ENCODE measurements at places on chromosomes 16 and 17. TPM values are rescaled to one million over a fixed set of nuclear protein-coding genes. Genes with fewer than 3 reads are reported as not detected.

- no peaks in the 10 kb centered on the region for H3K36me3 ChIP-seq
- no peaks in the 10 kb centered on the region for H3K4me1 ChIP-seq
- DNase-seq = peak; percentile 69
- no peak overlapping the region for H3K4me3 ChIP-seq
These were observed 25.1 kb upstream of the ABCA3 start for GRCh38 chr16:2365397-2366294.

GRCh38 chr16:4081521-4082021, 34.7 kb downstream of the ADCY9 start:
- no peak for DNase-seq
- H3K27me3 ChIP-seq = no peaks in the 10 kb centered on the region
- H3K4me1 ChIP-seq = peaks cover 6% of the 10 kb centered on the region
- H3K4me3 ChIP-seq = no peak overlapping the region
- no peak overlapping the region for H3K27ac ChIP-seq
- H3K36me3 ChIP-seq = no peaks in the 10 kb centered on the region

GRCh38 chr16:72467157-72467759, 295.3 kb upstream of the PMFBP1 start:
- no peaks in the 10 kb centered on the region for H3K36me3 ChIP-seq
- peak; percentile 58 for DNase-seq
- H3K27me3 ChIP-seq = no peaks in the 10 kb centered on the region
- peaks cover 15% of the 10 kb centered on the region for H3K4me1 ChIP-seq

- no peak overlapping the region for H3K27ac ChIP-seq
- no peaks in the 10 kb centered on the region for H3K36me3 ChIP-seq
- H3K4me1 ChIP-seq = no peaks in the 10 kb centered on the region
- no peaks in the 10 kb centered on the region for H3K27me3 ChIP-seq
These were observed 40.1 kb downstream of the BCL7C start for GRCh38 chr16:30853758-30854157.

GRCh38 chr16:30947859-30948666, 805 bp upstream of the ORAI3 start:
- peaks cover 4% of the 10 kb centered on the region for H3K4me1 ChIP-seq
- H3K27me3 ChIP-seq = no peaks in the 10 kb centered on the region
- peak; percentile 99 for DNase-seq
- peak overlapping the region; percentile 95 for H3K4me3 ChIP-seq
- H3K27ac ChIP-seq = peak overlapping the region; percentile 95

DNA sequence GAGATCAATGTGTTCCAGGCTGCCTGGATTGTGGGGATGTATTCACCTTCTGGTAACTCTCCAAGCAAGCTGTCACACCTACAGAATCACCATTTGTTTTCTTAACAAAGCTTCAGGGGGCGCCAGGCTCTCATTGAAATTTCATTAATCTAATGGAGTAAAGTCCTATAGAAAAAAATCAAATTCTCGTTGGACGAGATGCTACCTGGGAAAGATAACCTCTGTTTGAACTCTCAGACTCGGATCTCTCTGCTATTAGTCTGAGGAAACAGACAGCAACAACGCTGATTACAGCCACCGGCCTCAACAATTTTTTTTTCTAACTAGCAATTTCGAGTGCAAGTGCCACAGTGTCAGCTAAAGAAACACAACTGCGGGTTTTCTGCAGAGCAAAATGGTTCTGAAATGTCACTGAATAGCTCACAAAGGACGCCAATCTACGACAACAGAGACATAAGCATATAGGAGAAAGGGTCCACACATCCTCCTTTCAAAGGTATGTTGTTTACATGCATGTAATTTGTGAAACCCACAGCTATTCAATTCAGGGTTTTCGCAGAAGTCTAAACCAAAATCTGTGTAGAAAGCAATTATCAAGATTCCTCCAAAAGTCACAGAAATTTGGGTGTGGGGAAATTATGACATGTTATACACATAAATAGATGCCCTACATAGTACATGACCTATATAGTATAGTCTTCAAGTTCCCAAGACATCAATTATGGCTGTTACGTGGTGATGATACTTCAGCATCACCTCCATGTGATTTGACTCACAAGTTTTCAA, 135.8 kb downstream of the SKAP1 start:
- peaks cover 62% of the 10 kb centered on the region for H3K27me3 ChIP-seq
- no peak overlapping the region for H3K27ac ChIP-seq
- H3K36me3 ChIP-seq = no peaks in the 10 kb centered on the region
- H3K4me3 ChIP-seq = no peak overlapping the region
- no peaks in the 10 kb centered on the region for H3K4me1 ChIP-seq
- peak; percentile 9 for DNase-seq

DNA sequence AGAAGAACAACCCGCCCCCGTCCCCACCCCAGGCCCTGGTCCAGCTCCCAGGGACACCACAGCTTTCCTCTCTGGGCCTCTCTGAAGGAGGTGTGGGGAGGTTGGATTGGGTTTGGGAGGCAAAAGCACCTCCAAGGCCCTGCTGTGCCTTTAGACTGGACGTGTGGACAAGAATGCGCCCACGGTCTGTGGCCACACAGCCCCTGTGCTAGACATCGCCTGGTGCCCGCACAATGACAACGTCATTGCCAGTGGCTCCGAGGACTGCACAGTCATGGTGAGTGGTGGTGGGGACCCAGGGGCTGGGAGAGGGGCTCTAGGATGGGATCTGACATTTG, 3.0 kb downstream of the CORO1A start:
- DNase-seq = no peak
- H3K36me3 ChIP-seq = no peaks in the 10 kb centered on the region
- no peaks in the 10 kb centered on the region for H3K27me3 ChIP-seq
- H3K4me3 ChIP-seq = no peak overlapping the region
- H3K4me1 ChIP-seq = no peaks in the 10 kb centered on the region

- H3K27me3 ChIP-seq = no peaks in the 10 kb centered on the region
- no peak overlapping the region for H3K27ac ChIP-seq
- no peak overlapping the region for H3K4me3 ChIP-seq
- H3K36me3 ChIP-seq = peaks cover 40% of the 10 kb centered on the region
These were observed 16.4 kb upstream of the CUEDC1 start for GRCh38 chr17:57971572-57971971.

DNA sequence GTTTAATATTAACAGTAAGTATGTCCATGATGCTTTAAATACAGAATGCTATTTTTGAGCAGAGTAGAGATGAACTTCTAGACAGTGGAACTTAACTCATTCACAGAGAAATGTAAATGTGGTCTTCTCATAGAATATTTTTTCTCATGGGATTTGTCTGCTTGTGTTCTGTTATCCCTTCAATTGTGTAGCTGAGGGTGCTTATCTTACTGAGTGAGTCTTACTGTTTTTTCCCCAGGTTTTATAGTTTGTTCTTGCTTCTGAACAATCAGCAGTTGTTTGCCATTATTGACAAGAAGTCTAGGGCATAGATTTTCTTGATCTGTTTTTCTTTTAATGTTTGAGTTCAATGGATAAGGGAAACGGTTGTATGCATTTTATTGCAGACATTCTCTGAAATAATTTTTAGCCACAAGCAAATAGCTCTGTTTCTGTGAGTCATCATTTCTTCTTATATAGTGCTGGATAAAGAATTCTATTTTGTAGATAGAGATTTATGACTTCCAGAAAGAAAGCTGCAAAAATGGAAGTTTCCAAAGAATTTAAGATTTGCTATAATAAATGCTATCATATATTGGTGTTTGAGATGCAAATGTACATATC, 60.5 kb downstream of the NF1 start:
- DNase-seq = no peak
- H3K4me3 ChIP-seq = no peak overlapping the region
- peaks cover 24% of the 10 kb centered on the region for H3K36me3 ChIP-seq
- no peak overlapping the region for H3K27ac ChIP-seq
- H3K27me3 ChIP-seq = no peaks in the 10 kb centered on the region

GRCh38 chr16:29204806-29205135, 201.7 kb downstream of the NPIPB11 start:
- no peaks in the 10 kb centered on the region for H3K4me1 ChIP-seq
- no peaks in the 10 kb centered on the region for H3K36me3 ChIP-seq
- no peak for DNase-seq

DNA sequence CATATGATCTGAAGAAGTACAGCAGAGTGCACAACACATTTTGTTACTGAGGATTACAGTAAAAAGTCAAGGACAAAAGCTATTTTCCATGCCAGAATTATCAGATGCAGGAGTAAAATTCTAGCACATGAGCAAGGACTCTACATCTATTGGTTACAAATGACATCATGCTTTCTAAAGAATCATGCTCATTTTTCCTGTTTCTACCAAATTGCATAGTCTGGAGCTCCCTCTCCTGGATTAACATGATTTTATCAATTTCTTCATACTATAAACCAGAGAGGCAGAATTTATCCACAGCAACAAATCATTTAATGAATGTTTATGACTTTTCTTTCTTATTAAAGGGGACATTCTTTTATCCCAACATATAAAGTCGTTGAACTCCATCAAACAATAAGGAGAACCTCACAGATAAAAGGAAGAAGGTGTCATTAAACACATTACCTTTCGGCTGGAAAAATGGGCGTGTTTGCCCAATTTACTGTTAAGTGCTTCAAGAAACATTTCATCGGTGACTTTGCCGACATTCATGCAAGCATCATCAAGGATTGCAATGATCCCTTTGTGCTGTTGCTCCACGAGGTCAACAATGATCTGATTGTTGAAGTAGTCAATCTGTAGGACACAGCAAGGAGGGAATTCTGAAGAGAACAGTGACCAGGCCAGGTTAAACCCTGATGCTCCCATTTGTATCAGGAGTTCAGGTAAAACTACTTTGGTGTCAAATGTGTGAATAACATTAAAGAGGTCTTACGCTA, 121.7 kb downstream of the MYO1D start:
- H3K27me3 ChIP-seq = no peaks in the 10 kb centered on the region
- H3K27ac ChIP-seq = no peak overlapping the region
- DNase-seq = peak; percentile 83
- H3K4me3 ChIP-seq = no peak overlapping the region
- peaks cover 10% of the 10 kb centered on the region for H3K36me3 ChIP-seq

- peaks cover 8% of the 10 kb centered on the region for H3K4me1 ChIP-seq
- no peak overlapping the region for H3K27ac ChIP-seq
- no peak for DNase-seq
- no peak overlapping the region for H3K4me3 ChIP-seq
These were observed 1.2 kb downstream of the CCDC137 start for GRCh38 chr17:81667754-81668153.

- no peak for DNase-seq
- no peaks in the 10 kb centered on the region for H3K27me3 ChIP-seq
- H3K4me3 ChIP-seq = no peak overlapping the region
- H3K27ac ChIP-seq = no peak overlapping the region
- H3K36me3 ChIP-seq = no peaks in the 10 kb centered on the region
These were observed 10.8 kb upstream of the ZNF629 start for GRCh38 chr16:30797670-30798309.

DNA sequence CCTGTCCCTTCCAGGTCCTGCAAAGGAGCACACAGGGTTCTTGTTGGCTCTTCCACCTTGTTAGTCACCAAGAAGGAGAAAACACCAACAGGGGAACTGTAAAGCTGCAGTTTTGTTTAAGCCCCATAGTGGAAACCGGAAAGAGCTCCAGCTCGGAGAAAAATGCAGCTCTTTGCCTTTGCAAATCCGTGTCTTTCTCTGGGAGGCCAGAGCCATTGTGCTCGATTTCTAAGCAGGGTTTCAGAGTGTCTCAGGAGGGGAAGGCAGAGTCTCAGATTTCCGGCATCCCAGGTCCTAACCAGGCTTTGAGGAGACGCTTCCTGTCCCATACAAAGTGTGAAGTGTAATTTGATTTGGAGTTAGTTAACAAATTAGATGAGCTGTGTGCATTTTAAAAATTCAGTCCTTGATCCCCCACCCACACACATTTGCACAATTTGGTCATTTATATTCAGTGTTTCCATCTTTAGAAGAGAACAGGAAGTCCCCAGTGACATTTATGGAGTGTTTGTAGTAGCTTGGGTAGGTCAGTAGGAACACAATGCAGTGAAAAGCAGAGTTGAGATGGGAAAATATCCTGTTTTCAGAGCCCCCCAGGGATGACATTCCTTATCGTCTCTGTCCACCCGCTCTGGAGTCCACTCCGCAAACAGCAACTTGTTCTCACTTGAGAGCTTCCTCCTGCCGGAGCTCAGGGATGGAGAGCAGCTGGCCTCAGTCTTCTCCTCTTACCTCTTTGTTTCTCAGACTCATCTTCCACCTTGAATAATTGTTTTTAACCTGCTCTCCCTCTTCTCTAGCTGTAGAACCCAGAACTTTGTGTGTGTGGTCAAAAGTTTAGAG, 331.9 kb downstream of the SEC14L1 start:
- DNase-seq = peak; percentile 65
- H3K4me1 ChIP-seq = peaks cover 83% of the 10 kb centered on the region
- H3K4me3 ChIP-seq = no peak overlapping the region
- H3K36me3 ChIP-seq = no peaks in the 10 kb centered on the region
- H3K27me3 ChIP-seq = no peaks in the 10 kb centered on the region
- peak overlapping the region; percentile 96 for H3K27ac ChIP-seq

- DNase-seq = peak; percentile 94
- no peaks in the 10 kb centered on the region for H3K27me3 ChIP-seq
- peaks cover 63% of the 10 kb centered on the region for H3K4me1 ChIP-seq
- no peaks in the 10 kb centered on the region for H3K36me3 ChIP-seq
- peak overlapping the region; percentile 97 for H3K27ac ChIP-seq
These were observed 42.5 kb downstream of the YPEL2 start for GRCh38 chr17:59373882-59374495.

GRCh38 chr16:4680673-4681470, 12.5 kb upstream of the NUDT16L1 start:
- no peaks in the 10 kb centered on the region for H3K27me3 ChIP-seq
- peaks cover 13% of the 10 kb centered on the region for H3K4me1 ChIP-seq
- peaks cover 2% of the 10 kb centered on the region for H3K36me3 ChIP-seq
- DNase-seq = no peak
- peak overlapping the region; percentile 51 for H3K27ac ChIP-seq

DNA sequence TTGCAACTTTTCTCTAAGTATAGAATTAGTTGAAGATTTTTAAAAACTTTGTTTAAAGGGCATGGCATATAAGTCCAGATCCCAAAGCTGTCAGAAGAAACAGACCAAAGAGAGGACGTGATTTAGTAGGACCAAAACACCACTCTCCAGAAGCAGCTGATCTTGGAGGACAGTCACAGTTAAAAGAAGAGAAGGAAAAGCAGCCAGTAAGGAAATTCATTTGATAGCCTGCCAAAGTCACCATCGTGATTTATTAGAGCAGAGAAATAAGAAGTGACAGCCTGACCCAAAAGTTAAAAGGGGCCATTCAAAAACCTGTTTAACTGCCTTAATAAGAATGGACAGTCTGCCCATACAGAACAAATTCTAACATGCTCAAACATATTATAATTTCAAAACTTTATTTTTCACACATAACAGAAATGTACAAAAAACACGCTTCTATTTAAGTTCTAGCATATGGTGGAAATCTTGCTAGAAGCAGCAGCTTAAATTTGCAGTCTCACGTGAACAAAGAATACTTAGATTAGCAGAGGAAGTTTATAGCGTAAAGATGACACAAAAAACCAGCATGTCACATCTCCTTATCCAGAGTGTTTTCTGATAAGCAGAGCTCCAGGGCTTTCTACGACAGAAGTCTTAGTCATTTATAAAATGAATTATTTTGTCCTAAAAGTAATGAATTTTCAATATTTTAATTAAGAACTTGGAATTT, 37.2 kb downstream of the TXNDC11 start:
- no peaks in the 10 kb centered on the region for H3K27me3 ChIP-seq
- peaks cover 15% of the 10 kb centered on the region for H3K4me1 ChIP-seq
- H3K4me3 ChIP-seq = no peak overlapping the region

CTRB2 gene
- 0.63 TPM for total RNA-seq

RSKR gene
- 16.2 TPM for total RNA-seq

IKZF3 gene
- total RNA-seq = 0.04 TPM

MRM1 gene
- total RNA-seq = 8.9 TPM

MYH1 gene
- not detected for total RNA-seq

ST6GALNAC1 gene
- total RNA-seq = not detected

TOP2A gene
- 127 TPM for total RNA-seq

TRAPPC2L gene
- total RNA-seq = 30.9 TPM

GJC1 gene
- 25.8 TPM for total RNA-seq

TAT gene
- not detected for total RNA-seq

CDH13 gene
- total RNA-seq = 4.8 TPM

ZNF23 gene
- total RNA-seq = 8.0 TPM

NACA2 gene
- not detected for total RNA-seq
